Activated CD4-positive, alpha-beta T cell treated with anti-CD3 and anti-CD28 coated beads, Interleukin-2, amount 50 U/mL, for 4 hours (primary cell): ENCODE measurements at places on chromosomes 5 and 9.

- no peak for DNase-seq
These were observed 12.9 kb downstream of the ABCA1 start for GRCh38 chr9:104915049-104915448.

GRCh38 chr5:142874540-142874939, 104.4 kb downstream of the ARHGAP26 start:
- no peak for DNase-seq

GRCh38 chr9:127201071-127201541, 63.5 kb upstream of the GARNL3 start:
- DNase-seq: no peak

DNA sequence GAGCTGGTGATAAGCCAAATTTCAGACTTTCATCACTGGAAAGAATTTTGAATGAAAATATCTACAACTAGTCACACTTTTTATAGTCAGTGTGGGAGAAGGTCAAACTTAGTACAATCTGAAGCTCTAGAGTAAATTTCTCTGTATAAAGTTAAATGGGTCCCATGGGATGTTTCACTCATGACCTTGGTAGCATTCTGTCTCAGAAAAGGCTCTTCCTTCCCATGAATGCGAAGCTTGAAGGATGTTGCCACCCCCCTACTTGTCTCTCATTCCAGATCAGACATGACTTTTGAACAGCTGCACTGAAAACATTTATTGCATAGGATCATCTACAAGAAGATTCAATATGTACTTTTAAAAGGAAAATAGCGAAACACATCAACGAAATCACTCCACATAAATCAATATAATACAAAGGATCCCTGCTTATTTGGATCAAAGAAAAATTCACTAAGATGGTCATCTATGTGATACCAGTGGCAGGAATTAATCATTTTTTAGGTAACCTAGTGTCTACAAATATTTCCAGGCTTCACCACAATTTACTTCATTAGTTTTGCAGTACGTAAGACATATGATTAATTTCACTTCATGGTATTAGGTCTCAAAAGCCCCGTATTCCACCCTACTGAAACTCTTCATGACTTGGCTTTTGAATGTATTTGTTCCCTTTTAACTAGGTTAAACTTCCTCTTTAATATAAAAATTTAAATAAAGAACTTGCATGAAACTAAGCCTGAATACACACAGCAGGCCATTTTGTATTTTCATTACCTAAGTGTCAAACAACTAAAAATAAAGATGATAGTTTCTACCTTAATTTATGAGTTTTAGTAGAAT, 4.4 kb downstream of the ST8SIA4 start:
- no peak for DNase-seq
